Myocyte (in vitro differentiated cells): ENCODE measurements at places on chromosomes 2 and 18.

GRCh38 chr2:99656994-99657393 lies 167.2 kb upstream of the REV1 start:
- DNase-seq, result no peak

DNA sequence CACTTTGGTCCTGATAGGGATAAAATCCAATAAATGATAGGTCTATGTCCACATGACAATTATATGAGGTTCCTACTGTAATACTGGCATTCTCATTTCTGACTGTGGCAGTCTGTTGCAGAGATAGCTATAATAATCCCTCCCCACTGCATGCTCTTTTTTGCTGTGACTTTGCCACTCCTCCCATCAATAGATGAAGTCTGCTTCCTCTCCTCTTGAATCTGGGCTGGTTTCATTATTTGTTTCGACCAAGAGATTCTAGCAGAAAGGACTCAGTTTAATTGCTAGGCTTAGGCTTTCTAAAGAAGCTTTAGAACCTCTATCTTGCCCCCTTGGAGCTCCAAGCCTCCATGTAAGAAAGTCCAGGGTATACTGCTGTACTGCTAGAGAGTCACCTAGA lies 23.3 kb upstream of the CREB1 start:
- no peak for DNase-seq

GRCh38 chr18:31042406-31043181 lies at the start of gene DSC3:
Gene DSC3, minus strand, starts transcription at chr18:31042742. Its CDS starts 82 bp downstream, at chr18:31042660.
- DNase-seq, result no peak

DNA sequence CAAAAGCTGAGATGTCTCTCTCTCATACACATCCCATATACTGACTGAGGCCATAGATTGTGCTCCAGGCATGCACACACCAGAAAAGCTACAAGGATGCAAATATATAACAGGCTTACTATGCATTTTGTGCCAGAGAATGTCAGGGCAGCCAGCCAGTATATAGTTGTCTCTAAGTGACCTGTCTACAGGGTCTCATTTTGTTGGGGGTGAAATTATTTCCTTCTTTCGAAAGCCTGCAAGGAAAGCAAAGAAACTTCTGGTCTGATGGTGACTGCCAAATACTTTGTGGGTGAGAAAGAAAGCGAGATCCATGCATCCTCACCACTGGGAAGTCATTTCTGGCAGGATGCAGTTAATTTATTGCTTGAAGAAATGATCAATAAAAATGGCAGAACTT lies 70.2 kb downstream of the CDCA7 start:
- DNase-seq, result no peak

GRCh38 chr2:19702267-19702666 lies 199.5 kb downstream of the TTC32 start:
- DNase-seq, result peak; percentile 49

GRCh38 chr2:45541450-45541849 lies 69.6 kb downstream of the SRBD1 start:
- peak; percentile 3 for DNase-seq

- DNase-seq, result peak; percentile 51
Measured at GRCh38 chr2:10792001-10792634, 20.5 kb downstream of the PDIA6 start.

GRCh38 chr2:33354981-33355380 lies 121.5 kb upstream of the RASGRP3 start:
- no peak for DNase-seq

DNA sequence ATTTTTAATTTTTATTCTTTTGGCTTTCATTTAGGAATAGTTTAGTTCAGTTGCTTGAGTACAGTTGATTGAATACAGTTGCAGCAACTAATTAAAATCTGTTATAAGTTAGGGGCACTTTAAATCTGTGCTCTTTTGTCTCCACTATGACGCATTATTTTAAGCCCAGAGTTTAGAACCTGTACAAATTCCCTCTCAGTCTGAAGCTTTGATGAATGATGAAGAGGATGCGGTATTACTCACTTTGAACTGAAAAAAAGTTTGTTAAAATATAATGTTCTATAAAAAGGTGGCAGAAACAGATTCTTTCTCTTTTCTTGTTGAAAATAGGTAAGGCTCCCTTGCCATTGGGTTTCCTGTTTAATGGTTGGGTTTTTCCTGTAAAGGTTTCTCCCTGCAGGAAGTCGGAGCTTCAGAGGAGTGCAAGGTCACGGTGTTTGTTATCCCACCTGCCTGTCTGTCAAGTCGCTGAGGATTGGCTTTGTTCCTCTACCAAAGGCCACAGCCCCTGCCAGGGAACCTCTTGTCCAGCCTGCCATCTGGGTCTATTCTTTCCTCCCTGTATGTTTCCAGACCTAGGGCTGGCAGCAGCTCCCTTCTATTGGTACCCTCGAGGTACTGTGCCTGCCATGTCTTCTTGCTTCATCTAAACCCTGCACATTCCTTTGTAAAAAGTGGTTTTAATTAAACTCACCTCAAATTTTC lies 43.8 kb upstream of the FN1 start:
- DNase-seq, result no peak

DNA sequence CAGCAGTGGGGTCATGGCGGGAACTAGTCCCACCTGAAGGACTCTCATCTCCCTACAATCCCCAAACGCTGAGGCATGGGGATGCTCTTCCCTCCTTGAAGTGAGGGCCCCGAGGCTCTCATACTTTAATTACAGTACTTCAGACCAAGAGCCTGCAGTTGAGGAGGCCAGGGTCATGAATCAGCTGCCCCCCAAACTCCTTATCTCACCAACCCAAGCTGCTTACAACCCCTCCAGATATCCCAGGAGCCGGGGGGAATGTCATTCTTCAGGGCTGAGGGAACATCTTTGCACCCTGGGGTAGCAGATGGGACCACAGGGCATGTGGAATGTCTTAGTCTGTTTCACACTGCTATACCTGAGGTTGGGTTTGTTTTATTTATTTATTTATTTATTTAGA lies 2.8 kb upstream of the CAPN10 start:
- DNase-seq, result no peak

GRCh38 chr2:176173567-176174381 lies 14.7 kb upstream of the HOXD1 start:
- DNase-seq, result no peak

DNA sequence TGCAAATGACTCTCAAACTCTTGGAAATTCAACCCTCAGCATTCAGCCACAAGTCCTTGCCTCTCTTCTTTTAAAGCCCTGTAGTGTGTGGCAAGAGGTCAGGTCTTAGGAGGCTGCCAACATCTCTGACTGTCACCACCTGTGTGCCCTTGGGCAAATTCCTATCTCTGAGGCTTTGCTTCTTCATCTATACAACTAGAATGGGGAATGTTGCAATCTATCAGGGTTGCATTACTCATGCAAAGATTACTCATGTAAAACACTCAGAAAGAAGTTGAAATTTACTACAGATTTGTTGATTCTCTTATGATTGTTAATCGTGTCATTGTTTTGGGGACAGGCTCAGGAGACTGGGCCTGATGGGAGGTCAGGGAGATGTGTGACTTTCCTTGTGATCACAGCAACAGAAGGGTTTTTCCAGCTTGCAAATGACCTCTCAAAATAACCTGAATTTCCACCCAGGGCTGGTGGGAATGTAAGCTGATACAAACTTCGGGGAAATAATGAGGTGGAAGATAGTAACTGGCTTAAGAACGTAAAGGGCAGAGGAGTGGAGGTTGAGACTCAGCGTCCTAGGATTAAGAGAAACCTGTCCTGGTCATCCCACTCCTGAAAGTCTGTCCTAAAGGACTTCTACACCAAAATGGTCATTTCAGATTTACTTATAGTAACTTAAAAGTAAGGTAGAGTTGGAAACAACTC lies 32.1 kb upstream of the SIGLEC15 start:
- DNase-seq, result peak; percentile 81

- no peak for DNase-seq
Measured at GRCh38 chr2:47907039-47907781, 912 bp upstream of the FBXO11 start.

GRCh38 chr2:57107353-57107752 lies 923.6 kb downstream of the CCDC85A start:
- DNase-seq, result peak; percentile 1

GRCh38 chr2:156457523-156458517 lies 21.6 kb downstream of the GPD2 start:
- DNase-seq, result no peak
